Stimulated activated CD4-positive, alpha-beta T cell treated with anti-CD3 and anti-CD28 coated beads, Interleukin-15, amount 100 ng/mL, for 48 hours (primary cell): ENCODE measurements at places on chromosomes 1 and 21.

- no peak for DNase-seq
Observed at GRCh38 chr1:17629460-17629859, 90.0 kb downstream of the ARHGEF10L start.

GRCh38 chr1:66925944-66926343, 1.2 kb downstream of the MIER1 start:
- no peak for DNase-seq

DNA sequence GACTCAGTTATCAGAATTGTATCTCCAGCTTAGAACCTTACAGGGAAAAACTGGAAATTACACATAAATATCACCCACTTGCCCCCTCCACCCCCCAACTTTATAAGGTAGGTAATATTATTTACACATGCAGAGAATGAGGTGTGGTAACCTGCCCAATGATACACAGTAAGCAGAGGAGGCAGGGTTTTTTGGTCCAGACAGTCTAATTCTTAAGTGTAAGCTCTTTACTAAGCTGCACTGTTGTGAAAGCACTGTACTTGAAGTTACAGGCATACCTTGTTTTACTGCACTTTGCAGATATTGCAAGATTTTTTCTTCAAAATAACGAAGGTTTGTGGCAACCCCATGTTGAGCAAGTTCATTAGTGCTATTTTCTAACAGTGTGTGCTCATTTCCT, 24.8 kb upstream of the MYOCOS start:
- no peak for DNase-seq

DNA sequence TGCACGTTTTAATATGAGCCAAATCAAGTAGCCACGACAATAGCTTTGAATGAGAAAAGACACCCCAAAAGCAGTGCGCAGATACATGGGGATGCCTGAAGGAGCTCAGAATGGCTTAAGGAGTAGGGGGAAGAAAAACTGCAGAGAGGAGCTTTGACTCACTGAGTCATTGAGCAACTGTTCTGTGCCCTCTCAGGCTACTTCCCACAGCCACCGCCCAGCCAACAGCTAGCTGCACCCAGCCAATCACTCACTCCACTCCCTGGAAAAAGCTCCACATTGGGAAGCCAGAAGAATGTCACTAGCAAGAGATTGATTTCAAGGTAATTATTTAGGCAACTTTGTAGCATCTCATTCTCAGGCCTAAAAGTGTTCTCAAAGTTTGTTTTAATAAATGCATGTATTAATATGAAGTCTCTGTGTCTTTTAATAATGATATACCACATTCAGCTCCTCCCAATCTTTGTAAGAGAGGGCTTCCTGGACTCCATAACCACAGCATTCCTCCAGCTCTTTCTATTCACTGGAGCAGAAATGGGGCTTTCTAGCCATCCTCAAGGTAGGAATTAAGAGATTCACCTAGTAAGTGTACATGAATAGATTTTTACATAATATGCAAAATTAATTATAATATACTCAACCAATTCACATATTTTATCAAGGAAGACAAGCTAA, 16.8 kb downstream of the DUSP10 start:
- DNase-seq: no peak

DNA sequence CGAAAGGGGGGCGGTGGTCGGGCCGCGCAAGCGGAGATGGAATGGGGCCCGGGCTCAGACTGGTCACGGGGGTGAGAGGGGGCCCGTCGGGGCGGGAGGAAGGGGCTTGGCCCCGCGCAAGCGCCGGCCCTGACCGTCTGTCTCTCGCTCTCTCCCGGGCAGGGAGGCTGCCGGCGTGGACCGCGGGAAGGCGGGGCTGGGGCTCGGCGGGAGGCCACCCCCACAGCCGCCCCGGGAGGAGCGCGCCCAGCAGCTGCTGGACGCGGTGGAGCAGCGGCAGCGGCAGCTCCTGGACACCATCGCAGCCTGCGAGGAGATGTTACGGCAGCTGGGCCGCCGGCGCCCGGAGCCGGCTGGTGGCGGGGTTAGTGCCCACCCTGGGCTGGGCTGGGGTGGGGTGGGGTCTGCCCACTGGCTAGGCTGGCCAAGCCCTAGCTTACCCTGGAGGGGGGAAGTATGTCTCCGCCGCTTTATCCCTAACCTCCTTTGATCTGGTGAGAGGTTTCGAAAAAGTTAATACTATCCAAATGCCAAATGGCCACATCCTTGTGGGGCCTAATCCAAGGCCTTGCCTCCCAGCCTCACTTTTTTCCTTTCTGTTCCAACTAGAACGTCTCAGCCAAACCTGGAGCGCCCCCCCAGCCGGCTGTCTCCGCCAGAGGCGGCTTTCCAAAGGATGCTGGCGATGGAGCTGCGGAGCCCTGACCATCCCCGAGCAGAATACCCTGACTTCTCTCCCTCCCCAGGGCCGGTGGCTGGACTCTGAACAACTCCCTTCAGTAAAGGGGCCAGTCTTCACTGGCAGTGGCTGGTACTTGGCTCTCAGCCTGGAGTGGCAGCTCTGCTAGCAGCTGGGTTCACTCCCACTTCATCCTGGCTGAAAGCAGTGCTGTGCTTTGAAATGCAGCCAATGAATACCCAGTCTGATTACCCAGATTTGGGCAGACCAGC, 636 bp upstream of the YRDC start:
- no peak for DNase-seq
